Epithelial cell of umbilical artery (primary cell): ENCODE measurements at places on chromosomes 4 and X. TPM values are rescaled to one million over a fixed set of nuclear protein-coding genes. Genes with fewer than 3 reads are reported as not detected.

Gene SHROOM4
- total RNA-seq = 20.5 and 21.3 TPM in 2 replicates

Gene LINC00632
- 0.76 and 2.6 TPM in 2 replicates for total RNA-seq

Gene PLS3
- total RNA-seq = 507 and 732 TPM in 2 replicates

Gene PNMA3
- total RNA-seq = not detected in 2 replicates

Gene HSPA4L
- 8.1 and 16.4 TPM in 2 replicates for total RNA-seq

Gene AMOT
- total RNA-seq = 2.9 and 3.2 TPM in 2 replicates

Gene CTAG1B
- total RNA-seq = not detected in 2 replicates

Gene VCX3B
- total RNA-seq = not detected in 2 replicates

Gene OTC
- 0.15 TPM in 1 of 2 replicates, not detected in the other for total RNA-seq

Gene RAI2
- 0.32 TPM in 1 of 2 replicates, not detected in the other for total RNA-seq

Gene LNX1
- 3.2 and 3.9 TPM in 2 replicates for total RNA-seq

Gene EDNRA
- total RNA-seq = not detected in 2 replicates

Gene CYSLTR1
- not detected in 2 replicates for total RNA-seq

Gene CENPVL1
- not detected in 2 replicates for total RNA-seq

Gene ZNF157
- not detected in 2 replicates for total RNA-seq

Gene TSR2
- 10.7 and 16.3 TPM in 2 replicates for total RNA-seq

Gene FAM114A1
- 145 and 237 TPM in 2 replicates for total RNA-seq

Gene ALB
- not detected in 2 replicates for total RNA-seq

Gene ENAM
- total RNA-seq = under 0.01 TPM in 1 of 2 replicates, not detected in the other

Gene NR3C2
- 4.1 and 4.2 TPM in 2 replicates for total RNA-seq

Gene MTTP
- total RNA-seq = 0.65 TPM in 1 of 2 replicates, not detected in the other

Gene RAB41
- total RNA-seq = not detected in 2 replicates

Gene PNMA5
- not detected in 2 replicates for total RNA-seq

Gene ITIH6
- not detected in 2 replicates for total RNA-seq

Gene ART3
- total RNA-seq = not detected in 2 replicates

Gene CC2D2A
- total RNA-seq = 3.9 and 4.7 TPM in 2 replicates

Gene PJA1
- total RNA-seq = 22.2 and 25.0 TPM in 2 replicates
